ENCODE measurements at places on chromosomes 7 and 10.

DNA sequence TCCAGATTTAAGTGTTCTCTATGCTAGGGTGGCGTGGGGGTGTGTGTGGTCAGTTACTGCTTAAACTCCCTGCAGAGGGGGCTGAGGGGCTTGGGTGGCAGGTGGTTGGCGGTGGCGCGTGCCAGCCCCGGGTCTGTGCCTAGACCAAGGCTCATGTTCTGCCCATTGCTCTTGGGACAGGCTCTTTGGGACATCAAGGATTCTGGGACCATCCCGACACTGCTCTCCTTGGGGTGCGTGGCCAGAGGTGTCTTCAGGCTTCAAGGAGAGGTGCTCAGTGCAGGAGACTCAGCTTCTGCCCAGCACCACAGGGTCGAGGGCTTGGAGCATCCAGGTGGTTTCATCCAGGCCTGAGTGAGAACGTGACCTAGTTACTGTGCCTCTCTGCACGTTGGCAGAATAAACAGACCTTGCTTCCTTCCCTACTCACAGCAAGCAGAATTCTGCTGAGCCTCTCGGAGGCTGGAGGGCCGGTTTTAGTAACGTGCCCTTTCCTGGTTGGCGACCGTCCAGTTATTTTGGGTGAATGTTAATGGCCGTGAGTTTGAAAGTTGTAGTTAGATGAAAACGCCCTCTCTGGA is 39.9 kb downstream of the CAMK1D start:
- no peak for DNase-seq

- no peak for DNase-seq
Measured at GRCh38 chr7:48424731-48425130, 253.5 kb downstream of the ABCA13 start.

DNA sequence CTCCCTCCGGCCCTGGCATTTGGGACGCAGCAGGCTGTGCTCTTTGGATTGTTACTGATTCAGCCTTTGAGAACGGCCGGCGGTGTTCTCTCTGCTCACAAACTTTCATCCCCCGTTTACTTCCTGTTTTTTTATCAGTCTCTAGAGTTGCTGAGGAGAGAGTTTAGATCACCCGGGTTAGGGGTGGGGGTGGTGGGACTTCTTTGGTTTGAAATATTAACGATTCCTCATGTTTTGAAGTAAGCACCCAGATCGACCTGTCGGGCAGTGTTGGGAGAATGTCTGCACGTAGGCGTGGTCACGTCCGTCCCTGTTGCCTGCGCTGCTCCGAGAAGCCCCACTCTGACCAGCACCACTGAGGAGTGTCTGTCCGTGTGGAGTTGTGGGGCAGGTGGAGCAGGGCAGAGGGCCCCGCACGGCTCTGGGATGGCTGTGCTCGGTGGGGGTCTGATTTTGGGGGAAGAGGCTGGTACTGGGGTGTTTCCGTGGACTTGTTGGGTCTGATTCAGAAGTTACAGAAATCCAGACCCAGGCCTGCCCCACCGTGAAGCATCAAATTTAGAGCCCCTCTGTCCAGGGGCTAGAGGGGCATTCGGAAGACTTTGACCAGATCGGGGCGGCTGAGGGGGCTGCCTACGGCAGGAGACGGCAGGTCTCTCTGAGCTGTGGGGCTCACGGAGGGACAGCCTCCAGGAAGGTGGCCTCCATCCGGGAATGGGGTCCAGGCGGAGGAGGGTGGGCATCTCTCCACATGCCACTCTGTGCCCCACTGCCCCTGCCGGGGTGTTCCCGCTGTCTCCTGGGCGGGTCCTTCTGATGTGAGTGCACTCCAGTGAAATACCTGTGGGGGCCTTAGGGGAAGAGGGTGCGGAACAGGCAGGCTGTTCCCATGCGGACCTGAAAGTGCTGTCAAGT is 7.4 kb downstream of the INPP5A start:
- no peak for DNase-seq

- no peak for DNase-seq
Measured at GRCh38 chr10:98815039-98815885, 368.5 kb upstream of the HPS1 start.

- DNase-seq: no peak
Measured at GRCh38 chr7:27930910-27931476, 191.0 kb downstream of the TAX1BP1 start.

DNA sequence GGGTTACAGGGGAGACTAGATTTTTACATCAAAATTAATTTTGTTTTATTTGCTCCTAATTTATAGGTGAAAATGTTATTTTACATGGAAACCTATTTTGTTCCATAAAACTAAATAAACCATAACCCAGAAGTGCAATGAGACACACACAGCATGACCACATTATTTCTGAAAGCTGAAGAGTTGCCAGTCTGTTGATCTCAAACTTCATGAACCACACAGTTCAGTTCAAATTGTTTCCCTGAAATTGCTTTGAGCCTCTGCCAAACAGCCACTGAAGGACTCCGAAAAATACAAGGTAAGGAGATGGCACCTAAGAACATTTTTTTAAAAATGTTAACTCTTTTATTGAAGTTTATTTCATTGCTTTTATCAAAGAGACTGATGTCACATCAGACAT is 25.0 kb upstream of the ITGB8 start:
- DNase-seq: no peak

DNA sequence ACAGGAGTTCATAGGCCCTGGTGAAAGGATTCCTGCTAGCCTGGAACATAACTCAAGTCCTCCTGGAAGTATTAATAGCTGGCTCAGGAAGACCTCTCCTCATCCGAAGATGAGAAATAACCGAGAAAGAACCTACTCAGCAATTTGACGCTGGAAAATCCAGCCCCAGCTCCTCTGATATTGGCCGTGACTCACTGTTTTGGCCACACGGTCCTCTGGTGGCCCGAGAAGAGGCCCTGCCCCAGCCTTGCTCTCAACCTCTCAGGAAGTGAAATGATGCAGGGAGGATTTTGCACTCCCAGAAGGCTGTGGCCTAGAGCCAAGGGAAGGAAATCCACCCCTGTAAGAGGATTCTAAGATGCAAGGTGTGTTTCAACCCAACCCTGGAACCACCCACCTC is 121.6 kb downstream of the MTPAP start:
- peak; percentile 33 for DNase-seq

- no peak for DNase-seq
Measured at GRCh38 chr7:55087521-55087961, 68.7 kb downstream of the EGFR start.

- DNase-seq: peak; percentile 89
Measured at GRCh38 chr7:77684030-77684429, 12.2 kb upstream of the RSBN1L start.

DNA sequence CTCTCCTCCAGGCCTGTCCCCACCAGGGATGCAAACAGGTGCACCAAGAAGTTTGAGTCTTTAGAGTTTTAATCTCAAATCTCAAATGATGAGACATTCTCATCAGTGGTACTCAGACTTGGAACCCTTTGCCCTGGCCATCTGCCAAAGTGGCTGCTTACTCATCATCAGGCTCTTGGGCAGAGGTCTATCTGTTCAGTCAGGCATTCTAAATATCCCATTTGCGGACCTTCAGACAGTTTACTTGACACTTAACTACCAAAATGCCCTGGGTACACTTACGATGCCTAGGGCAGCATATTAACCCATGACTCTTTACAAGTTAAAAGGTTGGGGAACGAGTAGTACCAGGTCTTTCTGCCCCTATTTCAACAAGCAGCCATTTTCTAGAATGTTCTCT is 61.2 kb upstream of the YAE1 start:
- peak; percentile 21 for DNase-seq

- DNase-seq: no peak
Measured at GRCh38 chr10:114616103-114616502, 42.0 kb downstream of the ABLIM1 start.

DNA sequence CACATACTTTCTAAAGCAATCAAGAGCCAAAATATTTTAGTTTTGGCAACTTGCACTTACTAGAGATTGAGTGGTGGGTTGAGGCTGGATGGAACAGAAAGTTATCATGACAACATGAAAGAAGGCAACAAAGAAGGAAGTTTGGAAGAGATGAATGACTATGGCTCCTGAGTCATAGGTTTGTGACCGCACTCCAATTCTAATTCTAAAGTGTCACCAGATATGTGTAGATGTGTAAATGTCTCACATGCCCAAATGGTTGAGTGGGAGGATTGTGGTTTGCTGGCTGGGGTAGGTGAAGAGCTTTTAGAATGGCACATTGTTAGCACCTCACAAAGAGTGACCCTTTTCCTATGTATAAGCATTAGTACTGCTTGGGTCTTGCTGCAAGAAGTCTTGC is 20.2 kb downstream of the TAS2R16 start:
- peak; percentile 8 for DNase-seq

- peak; percentile 54 for DNase-seq
Measured at GRCh38 chr10:96814264-96814663, 17.8 kb upstream of the LCOR start.

DNA sequence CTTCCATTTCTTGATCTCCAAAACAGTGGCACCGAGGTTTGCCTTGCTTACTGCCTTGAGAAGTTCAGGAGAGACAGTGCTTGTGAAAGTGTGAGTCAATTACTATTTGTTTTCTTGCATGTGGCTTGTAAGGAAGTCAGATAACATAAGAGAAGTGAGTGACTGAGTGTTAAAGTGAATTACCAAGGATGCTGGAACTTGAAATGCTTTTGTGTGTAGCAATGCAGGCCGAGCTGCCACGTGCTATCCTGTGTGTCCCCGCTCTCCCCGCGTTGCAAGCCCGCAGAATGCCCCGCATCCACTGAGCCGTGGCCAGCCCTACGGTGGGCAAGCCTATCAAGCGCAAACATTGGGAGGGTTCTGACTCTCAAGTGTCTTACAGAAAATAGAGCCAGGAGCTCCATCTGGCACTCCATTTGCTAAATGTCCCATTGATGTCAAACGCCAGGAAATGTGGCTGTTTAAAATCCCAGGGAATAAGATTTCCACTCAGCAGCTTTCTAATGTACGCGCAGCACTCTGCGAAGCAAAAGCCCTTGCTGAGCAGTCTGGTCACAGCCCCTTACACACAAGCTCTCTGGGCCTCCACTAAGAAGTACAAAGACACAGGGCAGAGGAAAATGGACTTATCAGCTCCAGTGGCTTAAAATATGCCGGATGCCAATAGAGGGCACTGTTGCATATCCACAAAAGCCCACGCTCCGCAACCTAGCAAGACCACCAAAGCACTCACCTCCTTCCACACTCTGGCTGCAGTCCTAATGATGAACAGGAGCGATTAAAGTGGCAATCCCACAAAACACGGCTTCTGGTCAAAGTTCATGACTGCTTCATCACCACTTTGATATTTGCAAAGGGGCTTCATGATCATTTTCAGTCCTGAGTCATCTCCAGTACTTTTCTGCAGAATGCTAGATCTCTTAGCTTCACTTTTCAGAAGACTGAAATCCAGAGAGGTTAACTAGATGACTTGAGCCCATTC is 158.0 kb upstream of the ITGB1 start:
- peak; percentile 66 for DNase-seq

DNA sequence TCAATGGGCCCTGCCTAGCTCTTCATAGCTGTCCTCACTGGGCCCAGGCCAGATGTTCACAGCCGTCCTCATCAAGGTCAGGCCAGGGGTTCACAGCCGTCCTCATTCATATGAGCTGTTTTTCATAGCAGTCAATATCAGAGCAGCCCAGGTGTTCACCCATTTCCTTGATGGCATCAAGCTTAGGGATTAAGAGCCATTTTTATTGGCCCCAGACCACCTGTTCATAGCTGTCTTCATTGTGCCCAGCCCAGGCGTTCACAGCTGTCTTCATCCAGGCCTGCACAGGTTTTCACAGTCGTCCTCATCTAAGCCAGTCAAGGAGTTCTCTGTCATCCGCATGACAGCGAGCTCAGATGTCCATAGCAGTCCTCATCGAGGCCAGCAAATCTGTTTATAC is 9.4 kb downstream of the FRG2B start:
- DNase-seq: no peak

- no peak for DNase-seq
Measured at GRCh38 chr7:17126413-17127268, 171.8 kb upstream of the AHR start.

- DNase-seq: no peak
Measured at GRCh38 chr7:158239290-158239981, 348.2 kb downstream of the PTPRN2 start.

DNA sequence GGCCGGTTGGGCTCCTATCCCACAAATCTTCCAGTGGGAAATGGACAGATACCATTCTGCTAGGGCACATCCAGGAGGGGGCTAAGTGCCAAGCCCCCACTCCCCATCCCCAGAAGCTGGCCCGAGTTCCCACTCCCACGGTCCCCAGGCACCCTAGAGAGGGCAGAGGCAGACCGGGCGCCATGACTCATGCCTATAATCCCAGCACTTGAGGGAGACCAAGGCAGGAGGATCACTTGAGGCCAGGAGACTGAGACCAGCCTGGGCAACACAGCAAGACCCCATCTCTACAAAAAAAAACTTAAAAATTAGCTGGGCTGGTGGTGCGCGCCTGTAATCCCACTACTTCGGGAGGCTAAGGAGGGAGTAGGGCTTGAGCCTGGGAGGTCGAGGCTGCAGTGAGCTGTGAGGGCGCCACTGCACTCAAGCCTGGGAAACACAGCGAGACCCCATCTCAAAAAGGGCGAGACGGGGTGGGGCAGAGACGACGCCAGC is 870 bp downstream of the GNA12 start:
- no peak for DNase-seq

DNA sequence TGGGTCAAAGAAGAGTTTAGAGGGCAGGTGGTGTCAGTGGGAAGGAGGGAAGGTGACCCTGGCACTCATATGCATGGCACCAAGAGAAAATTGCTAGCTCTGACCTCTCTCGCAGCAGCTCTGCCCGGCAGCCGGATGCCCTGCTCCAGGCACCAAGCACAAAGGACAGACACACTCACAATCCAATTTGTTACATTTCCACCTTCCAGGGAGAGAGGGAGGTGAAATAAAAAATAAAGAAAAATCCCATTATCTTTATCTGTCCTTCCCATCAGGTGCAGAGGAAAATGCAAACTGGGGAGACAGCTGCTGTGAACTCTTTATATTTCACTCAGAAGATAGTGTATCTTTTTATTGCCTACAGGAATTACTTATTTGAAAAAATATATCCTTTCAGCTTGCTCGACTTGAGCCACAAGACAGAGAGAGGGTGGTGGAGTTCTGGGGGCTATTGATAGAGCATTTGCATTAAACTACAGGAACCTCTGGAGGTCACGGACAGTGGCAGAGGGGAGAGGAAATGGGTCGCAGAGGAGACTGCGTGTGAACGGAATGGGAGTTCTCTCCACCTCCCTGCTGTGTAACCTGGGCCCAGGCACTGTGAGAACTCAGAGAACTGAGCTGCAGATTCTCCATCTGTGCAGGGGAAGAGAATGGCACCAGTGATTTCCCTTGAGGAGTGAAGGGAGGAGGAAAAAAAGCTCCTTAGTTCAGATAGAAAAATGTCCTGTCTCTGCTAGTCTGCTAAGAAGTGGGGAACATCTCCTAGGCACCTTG is 421.4 kb downstream of the PLXNA4 start:
- DNase-seq: no peak

GRCh38 chr10:7787150-7787856 is 490 bp downstream of the KIN start:
- no peak for DNase-seq

GRCh38 chr10:22218448-22218847 is 633 bp upstream of the EBLN1 start:
- DNase-seq: peak; percentile 4

GRCh38 chr10:75191821-75192568 is 18.6 kb upstream of the VDAC2 start:
- DNase-seq: peak; percentile 96

- DNase-seq: no peak
Measured at GRCh38 chr10:34183016-34183796, 631.9 kb downstream of the PARD3 start.

GRCh38 chr10:3623746-3624145 is 161.3 kb downstream of the KLF6 start:
- DNase-seq: peak; percentile 81
